ENCODE measurements at places on chromosomes 6 and 20.

GRCh38 chr6:20952699-20953474, 418.6 kb downstream of the CDKAL1 start:
- DNase-seq = no peak

DNA sequence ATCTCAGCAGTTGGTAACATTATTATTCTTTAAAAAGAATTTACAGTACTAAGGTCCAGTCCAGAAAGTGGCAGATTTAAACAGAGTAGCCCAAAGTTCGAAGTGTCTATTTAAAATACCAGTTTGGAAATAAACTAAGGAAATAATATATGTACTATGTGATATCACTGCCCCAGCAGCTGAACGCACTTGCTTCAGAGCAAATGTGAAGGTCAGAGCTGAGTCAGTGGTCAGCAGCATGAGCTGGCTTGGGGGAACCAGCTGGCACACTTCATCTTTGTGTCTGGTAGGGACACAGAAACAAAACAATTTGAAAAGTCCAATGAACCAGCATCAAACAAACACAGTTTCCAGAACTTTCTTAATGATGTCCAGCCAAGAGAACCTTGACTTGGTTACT, 15.4 kb downstream of the TMEM14B start:
- no peak for DNase-seq

DNA sequence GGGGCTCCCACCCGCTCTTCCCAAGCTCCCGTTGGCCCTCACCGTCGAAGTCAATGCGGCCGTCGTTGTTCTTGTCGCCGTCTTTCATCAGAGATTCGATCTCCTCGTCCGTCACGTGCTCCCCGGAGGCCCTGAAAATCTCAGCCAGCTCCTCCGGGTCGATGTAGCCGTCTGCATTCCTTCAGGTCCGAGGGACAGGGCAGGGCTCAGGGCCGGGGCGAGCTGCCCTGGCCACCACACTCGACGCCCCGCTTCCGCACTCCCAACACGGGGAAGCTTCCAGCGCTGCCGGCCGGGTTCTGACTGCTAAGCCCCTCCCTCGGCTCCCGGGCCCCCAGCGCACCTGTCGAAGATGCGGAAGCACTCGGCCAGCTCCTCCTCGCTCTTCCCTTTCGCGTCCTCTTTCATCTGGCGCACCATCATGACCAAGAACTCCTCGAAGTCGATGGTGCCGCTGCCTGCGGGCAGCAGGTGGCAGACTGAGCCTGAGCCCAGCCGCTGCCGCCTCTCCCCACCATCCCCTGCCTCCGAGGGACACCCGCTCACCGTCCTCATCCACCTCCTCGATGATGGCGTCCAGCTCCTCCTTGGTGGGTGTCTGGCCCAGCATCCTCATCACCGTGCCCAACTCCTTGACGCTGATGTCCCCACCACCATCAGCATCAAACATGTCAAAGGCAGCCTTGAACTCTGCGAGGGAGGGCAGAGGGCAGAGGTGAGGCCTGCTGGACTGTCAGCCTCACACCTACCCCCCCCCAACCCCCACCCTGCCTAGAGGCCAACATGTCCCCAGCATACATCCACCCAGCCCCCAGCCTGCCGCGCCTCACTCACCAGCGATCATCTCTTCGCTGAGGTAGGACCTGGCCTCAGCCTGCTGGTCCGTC, 2.9 kb downstream of the TNNC2 start:
- DNase-seq = peak; percentile 53

- DNase-seq = no peak
Measured at GRCh38 chr20:62829231-62830230, 12.7 kb downstream of the COL9A3 start.

GRCh38 chr6:163200289-163200688, 214.2 kb upstream of the QKI start:
- DNase-seq = no peak

DNA sequence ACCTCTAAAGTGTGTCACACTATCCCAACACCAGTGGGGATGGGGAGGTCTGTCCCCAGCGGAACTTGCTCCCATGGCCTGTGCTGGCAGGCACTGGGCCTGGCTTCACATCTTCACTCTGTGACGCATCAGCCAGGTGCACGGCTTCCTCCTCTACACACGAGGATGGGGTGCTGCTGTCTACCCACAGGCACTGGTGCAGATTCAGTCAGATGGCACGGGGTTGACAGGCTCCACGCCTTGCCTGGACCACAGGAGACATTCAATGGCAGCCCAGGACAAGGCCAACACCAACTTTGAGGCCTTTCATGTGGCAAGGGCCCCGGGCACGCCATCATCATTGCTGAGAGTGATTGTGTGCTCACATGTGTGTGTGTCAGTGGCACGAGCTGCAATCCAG, 92.4 kb downstream of the TMEM242 start:
- no peak for DNase-seq

DNA sequence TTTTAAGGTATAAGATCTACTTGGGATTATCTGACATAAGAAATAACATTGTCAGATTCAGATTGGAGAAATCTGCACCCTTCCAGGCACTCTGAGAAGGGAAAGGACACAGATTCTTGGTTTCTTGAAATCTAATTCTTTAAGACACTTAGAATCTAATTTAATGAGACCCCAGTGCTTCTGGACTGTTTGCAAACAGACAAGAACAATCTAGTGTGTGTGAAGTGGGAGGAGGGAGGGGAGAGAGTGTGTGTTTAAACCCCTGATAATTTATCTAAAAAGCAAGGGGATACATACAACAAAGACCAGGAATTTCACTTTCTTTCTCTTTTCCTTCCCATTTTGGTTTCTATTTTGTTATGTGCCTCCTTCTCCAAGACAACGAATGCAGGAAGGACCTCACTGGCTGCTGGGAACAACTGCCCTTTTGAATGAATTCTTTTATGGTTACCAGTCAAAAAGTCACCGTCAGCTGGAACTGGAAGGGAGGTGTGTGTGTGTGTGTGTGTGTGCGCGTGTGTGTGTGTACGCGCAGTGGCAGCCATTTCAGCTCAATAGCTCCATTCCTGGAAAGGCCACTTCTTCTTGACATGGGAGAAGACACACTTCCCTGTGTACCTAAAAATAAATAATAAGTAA, 129.4 kb downstream of the BCAS1 start:
- DNase-seq = no peak

DNA sequence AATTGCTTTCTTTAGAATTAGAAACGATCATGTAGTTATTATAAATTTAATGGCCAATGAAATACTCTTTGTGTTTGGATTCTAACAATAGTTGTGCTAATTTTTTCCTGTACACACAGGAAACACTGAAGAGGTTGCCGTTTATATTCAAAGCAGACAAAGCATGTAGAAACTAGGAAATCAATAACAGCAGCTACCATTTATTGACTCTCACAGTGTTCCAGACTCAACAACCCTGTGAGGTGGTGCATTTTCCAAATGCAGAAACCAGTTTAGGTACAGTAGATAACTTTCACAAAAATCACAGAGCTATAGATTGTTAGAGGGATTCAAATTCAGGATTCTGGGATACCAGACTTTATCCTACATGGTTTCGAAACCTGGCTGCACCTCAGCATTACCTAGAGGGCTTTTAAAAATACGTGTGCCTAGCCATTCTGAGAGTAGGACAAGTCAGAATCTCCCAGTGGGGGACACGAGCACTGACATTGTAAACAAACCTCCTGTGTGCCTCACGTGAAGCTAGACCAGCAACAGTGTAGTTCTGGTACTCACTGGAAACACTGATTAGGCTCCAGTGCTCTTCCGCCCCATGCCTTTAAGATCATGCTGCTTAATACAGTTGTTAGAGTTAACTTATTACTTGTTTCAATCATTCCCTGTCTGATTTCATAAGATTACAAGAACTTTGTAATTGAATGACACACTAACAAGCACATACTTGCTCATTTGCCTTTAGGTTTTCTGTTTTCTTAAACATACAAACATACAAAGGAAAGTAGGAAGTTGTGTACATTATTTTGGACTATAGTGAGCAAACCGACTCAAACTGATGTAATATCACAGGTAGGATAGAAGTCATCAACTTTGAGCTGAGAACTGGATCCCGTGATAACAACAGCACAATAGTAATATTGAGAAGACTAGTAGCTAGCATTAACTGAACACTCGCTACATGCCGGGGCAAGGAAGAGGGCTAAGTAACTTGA, 65.8 kb downstream of the MAP3K4 start:
- no peak for DNase-seq

DNA sequence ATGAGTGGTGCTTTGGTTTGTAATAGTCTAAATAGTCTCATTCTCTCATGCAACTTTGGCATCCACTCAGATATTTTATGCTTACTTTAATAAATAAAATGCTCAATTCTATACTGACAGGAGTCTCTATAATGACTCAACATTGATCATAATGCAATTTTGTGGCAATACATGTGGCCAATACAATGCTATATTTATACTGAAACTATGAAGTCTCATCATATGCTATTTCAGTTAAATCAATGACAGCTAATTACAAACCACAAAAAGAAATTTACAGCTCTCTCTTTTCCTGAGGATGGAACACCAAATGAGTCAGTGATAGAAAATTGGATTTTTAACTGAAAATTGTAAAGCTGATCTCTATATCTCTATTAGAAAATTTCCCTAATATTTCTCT, 77.1 kb downstream of the WASF1 start:
- DNase-seq = no peak

DNA sequence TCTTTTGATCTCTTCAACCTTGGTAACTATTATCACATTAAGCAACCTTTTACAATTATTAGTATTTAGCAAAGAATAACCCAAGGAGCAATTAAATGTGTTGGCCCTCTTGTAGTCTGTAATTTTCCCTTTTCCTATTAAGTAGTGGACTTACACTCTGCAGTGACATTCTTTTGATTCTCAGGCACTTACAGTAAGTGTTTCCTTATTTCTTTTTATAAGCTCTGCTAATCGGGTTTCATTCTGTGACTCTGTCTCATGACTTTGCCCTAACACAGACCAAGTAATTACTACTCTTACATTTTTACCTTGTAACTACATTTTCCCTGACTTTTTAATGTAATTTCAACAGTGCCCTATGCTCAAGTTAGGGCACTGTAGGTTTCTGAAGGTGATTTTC, 104.0 kb upstream of the EPHA7 start:
- DNase-seq = no peak

DNA sequence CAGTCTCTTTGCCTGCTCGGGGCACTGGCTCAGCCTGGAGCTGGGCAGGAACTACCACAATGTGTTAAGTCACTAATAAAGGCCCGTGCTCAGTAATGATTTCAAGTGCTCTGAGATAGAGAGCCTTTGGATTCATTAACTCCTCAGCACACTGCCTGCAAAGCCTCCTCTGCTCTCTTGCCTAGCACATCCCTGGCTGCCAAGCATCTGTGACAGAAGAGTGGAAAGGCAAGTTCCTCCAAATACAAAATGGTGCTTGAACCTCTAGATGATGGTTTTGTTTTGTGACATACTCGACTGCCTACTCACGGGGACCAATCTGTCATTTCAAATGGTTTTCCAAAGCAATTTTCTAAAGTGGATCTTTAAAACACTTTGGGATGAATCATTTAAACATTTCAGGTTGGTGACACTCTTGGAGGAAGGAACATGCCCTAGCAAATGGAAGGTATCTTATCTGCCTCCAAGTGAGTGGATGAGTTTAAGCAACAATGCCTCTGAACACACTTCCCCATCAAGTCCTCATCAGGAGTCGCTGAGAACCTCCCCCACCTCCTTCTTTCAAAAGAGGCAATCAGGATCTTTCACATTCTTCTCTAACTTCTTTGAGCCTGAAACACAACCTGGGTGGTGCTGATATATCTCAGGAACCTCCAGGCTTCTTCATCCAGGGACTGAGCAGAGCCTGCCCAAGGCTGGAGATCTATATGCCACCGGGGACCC, 35.8 kb downstream of the METTL24 start:
- no peak for DNase-seq

DNA sequence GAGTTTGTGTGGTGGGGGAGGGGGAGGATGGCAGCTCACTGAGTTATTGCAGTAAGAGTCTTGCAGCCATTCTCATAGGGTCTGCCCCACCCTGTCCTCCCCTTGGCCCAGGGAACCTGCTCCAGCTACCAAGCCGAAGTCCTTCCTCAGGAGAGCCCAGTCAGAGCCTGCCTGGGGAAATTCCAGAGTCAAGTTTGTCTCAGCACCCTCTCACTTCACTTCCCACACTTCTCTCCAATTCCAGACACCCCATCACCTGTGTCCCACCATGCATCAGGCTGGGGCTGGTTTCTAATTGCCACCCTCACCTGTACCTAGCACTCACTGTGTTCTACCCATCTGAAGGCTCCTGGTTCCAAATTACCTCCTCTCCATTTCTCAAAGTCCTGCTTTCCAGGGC, 10.3 kb upstream of the SLC22A16 start:
- no peak for DNase-seq

DNA sequence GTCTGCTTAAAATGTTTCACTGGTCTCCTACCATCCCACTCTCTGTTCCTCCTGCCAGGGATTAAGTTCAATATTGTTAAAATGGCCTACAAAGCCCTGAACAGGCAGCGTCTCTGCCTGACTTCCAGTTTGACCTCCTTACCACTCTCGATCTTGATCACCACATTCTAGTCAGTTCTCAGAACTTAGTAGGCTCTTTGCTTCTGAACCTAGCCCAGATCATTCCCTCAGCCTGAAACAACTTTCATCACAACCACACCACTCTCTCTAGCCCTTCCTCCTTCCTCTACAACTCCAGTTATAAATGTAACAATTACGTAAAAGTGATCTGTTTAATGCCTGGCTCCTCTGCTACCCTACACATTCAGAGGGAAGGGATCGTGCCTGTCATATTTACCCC, 53.3 kb downstream of the ATG5 start:
- no peak for DNase-seq

- DNase-seq = no peak
Measured at GRCh38 chr6:39850736-39851297, 58.6 kb downstream of the DAAM2 start.

DNA sequence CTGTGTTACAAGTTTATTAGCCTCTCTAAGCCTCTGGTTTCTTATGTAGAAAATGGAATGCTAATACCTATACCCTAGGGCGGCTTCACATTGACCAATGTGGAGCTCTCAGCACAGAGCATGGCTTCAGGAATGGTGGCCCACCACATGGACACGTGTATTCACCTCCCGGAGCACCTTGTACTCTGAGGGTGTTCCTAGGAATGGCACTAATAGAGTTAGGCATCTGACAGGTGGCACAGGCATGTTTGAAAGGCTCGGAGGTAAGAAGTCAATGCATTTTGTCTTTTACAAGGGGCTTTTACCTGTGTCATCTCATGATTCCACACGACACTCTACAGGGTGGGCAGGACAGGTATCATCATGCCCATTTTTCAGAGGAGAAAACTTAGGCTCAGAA, 5.3 kb upstream of the TGM3 start:
- no peak for DNase-seq
